ENCODE measurements at places on chromosomes 1 and 21.

GRCh38 chr1:114503916-114504422 is 7.0 kb downstream of the TRIM33 start:
- no peak for DNase-seq

GRCh38 chr1:65048335-65048734 is 82.0 kb upstream of the JAK1 start:
- no peak for DNase-seq

- no peak for DNase-seq
Measured at GRCh38 chr1:31888291-31888690, 49.9 kb downstream of the PTP4A2 start.

DNA sequence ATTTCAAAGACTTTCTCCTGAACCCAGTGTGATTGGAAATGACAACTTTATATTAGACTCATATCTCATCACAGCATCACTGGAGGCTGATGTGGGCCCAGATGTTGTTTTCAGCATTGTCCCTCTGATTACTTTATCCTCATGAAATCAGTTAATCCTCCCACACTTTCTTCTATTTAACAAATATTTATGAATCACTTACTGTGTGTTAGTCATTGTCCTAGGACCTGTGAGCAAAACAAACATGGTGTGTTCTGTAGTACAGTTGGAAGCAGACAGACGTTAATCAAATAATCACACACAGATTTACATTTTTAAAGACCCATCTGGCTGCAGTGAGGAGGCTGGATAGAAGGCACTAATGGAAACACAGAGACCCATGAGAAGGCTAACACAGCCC is 383.7 kb downstream of the PRDM2 start:
- no peak for DNase-seq

GRCh38 chr1:58524353-58524945 is 22.1 kb downstream of the OMA1 start:
- no peak for DNase-seq

GRCh38 chr1:154193821-154194220 is 1.9 kb upstream of the TPM3 start:
- no peak for DNase-seq

DNA sequence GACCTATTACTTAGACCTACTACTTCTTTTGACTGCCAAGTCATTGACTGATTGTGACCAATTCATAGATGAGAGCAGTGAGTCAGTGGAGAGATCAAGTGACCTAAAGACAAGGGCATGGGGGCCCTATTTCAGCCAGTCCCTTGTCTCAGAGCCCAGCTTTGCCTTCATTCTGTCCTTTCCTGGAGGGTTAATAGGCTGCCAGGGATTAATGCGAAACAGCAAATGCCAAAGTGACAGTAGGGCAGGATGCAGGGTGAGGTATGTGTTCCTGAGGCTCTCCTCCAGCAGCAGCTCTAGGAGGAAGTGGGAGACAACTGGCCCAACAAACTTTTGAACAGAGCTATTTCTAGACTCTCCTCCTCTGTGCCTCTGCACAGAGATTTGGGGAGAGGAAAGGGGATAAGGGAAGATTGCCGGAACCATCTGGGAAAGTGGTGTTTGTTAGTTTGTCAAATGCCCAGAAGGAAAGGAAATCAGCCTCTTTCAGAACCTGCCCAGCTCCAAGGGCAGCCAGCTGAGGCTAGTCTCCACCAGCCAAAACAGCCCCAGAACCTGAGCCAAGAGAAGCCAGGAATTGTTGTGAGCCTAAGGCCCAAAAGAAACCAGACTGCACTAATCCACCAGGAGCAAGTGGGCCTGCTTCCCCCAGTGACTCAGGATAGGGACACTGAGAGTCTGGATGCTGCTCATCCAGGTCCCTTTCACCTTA is 4.9 kb upstream of the S100A3 start:
- DNase-seq, result no peak

DNA sequence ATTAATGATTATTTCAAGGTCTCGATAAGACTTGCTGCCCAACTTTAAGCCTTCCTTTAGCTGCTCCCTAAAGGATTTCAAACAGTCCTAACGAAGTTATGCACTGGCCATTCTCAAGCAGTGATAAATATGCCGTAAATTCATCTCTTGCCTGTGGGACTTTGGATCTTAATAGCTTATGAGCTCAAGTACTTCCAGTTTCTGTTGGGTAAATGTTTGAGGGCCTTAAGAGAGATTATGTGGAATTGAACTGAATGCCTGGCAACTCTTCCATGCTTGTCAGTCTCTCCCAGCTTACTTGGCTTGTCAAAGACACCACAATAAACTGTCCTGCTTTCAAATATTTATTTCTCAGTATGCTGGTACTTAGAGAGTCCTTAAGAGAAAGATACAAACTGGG is 3.5 kb upstream of the OR10J4 start:
- no peak for DNase-seq

- DNase-seq, result no peak
Measured at GRCh38 chr1:66644331-66644730, 107.9 kb upstream of the DYNLT5 start.

GRCh38 chr1:50271968-50272578 is 151.2 kb downstream of the DMRTA2 start:
- no peak for DNase-seq

DNA sequence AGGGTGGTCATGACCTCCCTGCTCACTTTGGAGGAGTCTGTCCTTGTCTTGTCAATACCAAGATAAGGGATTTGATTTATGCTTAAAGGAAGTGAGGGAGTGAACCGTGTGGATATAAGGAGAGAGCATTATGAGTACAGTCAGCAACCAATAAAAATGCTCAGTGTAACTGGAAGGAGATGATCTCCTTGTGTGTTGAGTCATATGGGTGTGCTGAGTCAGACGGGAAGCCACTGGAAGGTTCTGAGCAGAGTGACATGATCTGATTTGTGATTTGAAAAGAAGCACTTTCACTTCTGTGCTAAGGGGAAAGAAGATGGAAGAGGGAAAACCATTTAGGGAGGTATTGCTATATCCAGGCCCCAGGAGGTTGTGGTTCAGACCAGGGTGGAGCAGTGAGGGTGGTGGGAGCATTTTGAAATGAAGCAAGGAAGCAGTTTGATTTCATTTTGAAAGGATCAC is 2.5 kb upstream of the BCL10 start:
- peak; percentile 57 for DNase-seq

DNA sequence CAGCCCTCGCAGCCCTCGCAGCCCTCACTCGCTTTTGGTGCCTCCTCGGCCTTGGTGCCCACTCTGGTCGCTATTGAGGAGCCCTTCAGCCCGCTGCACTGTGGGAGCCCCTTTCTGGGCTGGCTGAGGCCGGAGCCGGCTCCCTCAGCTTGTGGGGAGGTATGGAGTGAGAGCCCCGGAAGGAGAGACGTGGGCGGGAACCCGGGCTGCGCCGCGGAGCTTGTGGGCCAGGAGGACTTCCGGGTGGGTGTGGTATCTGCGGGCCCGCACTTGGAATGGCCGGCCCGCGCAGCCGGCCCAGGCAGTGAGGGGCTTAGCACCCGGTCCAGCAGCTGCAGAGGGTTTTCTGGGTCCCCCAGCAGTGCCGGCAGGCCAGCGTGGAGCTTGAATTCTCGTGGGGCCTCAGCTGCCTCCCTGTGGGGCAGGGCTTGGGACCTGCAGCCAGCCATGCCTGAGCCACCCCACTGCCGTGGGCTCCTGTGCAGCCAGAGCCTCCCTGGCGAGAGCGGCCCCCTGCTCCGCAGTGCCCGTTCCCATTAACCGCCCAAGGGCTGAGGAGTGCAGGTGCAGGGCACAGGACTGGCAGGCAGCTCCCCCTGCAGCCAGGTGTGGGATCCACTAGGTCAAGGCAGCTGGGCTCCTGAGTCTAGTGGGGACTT is 9.9 kb upstream of the CFHR2 start:
- no peak for DNase-seq

- DNase-seq, result no peak
Measured at GRCh38 chr1:77026135-77026534, 158.9 kb downstream of the ST6GALNAC5 start.

GRCh38 chr21:43697758-43698643 is 20.9 kb upstream of the PDXK start:
- no peak for DNase-seq

GRCh38 chr1:169149555-169150286 is 43.2 kb downstream of the ATP1B1 start:
- no peak for DNase-seq

DNA sequence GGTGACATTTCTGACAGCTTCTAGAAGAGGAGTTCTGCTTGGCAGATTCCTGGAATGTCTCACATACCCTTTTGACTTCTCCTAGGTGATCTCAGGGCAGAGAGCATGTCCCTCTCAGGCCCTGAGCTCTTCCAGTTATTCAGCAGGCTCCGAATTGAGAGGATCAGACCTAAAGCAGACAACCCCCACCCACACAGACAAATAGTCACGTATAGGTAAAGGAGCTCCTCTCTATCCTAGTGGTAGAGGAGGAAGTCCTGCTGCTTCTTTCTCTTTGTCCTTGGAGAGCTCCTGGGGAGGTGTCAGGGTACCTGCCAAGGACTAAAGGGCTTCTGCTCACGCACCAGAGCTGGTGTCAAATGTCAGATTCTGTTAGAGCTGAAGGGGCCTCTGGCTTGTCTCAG is 128.1 kb downstream of the IER5 start:
- no peak for DNase-seq

DNA sequence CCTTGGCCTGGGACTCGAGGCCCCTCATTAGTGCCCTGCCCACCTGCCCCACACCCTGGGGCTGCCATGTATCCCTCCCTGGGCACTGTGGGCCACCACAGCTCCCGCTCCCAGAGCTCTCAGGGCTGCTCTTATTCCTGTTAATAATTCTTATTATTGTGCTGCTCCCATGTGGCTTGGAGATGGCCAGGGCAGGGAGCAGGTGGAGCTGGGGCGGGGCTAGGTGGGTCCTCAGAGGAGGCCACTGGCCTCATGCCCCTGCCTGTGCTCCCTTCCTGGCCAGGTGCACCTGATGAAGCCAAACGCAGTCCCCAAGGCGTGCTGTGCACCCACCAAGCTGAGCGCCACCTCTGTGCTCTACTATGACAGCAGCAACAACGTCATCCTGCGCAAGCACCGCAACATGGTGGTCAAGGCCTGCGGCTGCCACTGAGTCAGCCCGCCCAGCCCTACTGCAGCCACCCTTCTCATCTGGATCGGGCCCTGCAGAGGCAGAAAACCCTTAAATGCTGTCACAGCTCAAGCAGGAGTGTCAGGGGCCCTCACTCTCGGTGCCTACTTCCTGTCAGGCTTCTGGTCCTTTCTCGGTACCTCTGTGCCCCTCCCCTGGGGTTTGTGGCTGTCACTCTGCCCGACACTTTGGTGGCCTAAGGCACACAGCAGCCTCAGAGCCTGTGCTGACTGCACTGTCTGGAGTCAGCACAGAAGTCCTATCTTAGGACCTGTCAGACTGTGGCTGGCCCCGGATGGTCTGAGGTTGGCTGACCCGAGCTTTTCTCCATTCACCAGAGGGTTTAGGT is 34.1 kb downstream of the BMP8A start:
- no peak for DNase-seq

DNA sequence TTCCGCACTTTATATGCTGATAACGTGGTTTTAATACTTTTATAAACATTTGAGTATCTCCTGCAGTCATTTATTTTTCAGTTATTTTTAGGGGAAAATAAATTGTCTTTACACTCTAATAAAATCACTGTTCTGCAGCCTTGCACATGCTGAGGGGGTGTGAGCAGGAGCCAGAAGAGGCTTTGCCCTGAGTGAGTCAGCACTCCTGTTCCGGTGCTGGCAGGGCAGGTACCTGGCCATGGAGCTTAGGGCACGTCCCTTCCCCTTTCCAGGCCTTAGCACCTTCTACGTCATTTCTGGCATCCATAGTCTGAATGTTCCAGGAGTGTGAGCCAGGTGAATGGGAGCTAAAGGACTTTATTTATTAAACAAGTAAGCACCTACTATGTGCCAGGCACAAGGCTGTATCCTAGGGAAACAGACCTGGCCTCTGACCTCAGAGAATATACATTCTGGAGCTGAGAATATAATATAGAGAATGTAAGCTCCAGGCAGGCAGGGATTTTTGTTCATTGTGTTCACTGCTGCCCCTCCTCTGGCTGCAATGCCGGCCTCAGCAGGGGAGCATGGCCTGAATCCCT is 402.9 kb downstream of the PTPRU start:
- DNase-seq, result no peak

- no peak for DNase-seq
Measured at GRCh38 chr1:56866656-56867055, 12.1 kb downstream of the C8A start.

GRCh38 chr1:161100556-161100955 is 2.4 kb downstream of the KLHDC9 start:
- DNase-seq, result no peak

DNA sequence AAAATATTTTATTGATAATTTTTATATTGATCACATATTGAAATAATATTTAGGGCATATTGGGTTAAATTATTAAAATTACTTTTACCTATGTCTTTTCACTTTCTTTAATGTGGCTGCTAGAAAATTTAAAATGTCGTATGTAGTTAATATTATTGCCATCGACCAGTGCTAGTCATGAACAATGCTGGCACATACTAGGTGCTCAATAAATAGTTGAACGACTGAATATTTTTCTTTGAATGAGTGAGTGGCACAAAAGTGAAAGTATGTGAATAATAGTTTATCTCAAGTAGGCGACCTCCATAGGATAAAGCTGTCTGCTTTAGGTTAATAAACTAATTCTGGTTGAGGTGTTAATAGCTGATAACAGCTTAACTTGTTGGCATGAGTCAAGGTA is 150.8 kb upstream of the FGGY start:
- DNase-seq, result no peak

GRCh38 chr1:234561319-234561718 is 48.7 kb downstream of the IRF2BP2 start:
- no peak for DNase-seq

DNA sequence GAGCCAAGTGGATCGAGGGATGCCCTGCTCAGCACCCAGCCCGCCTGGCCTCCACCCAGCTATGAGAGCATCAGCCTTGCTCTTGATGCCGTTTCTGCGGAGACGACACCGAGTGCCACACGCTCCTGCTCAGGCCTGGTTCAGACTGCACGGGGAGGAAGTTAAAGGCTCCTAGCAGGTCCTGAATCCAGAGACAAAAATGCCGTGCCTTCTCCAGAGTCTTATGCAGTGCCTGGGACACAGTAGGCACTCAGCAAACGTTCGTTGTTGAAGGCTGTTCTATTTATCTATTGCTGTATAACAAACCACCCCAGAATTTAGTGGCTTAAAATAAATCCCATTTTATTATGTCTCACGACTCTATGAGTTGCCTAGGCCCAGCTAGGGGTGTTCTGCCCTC is 6.8 kb upstream of the BSND start:
- no peak for DNase-seq

- no peak for DNase-seq
Measured at GRCh38 chr1:31834501-31834900, 18.7 kb upstream of the SPOCD1 start.

GRCh38 chr1:193555662-193556441 is 369.4 kb upstream of the B3GALT2 start:
- no peak for DNase-seq

Measured in stimulated activated CD4-positive, alpha-beta T cell treated with anti-CD3 and anti-CD28 coated beads, Interleukin-2, amount 100 ng/mL, for 4 hours (primary cell).